ENCODE measurements at places on chromosomes 7 and 10.
A peak's percentile ranks its signal among the peaks of the same experiment; 100 is the strongest.

DNA sequence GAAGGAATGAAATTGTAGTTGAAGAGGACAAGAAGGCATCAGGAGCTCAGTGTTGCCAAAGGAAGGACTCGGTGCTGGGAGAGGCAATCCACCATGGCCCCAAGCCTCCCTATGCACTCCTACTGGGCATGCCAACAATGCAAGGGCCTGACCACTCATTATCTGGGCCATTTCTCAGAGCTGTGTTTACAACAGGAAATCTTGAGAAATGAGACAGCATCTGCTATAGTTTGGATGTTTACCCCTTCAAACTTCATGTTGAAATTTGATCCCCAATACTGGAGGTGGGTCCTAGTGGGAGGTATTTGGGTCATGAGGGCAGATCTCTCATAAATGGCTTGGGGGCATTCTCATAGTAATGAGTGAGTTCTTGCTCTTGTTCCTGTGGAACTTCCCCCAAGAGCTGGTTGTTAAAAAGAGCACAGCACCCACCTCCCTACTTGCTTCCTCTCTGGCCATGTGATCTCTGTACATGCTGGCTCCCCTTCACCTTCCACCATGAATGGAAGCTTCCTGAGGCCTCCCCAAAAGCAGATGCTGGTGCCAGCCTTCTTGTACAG is 50.8 kb upstream of the AOAH start:
- DNase-seq, result peak; percentile 57

DNA sequence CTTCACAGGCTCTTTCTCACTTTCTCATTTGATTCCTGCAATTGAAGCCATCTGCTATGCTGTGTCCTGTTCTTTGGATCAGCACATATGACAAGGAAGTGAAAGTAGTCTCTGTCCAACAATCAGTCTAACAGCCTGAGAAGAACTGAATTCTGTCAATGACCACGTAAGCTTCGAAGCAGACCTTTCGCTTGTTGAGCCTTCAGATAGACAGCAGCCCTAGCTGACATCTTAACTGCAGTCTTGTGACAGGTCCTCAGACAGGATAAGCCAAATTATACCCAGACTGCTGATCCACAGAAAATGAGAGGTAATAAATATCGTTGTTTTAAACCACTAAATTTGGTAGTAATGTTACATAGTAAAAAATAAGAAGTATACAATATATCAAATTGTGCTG is 691.0 kb upstream of the LRRTM3 start:
- no peak for DNase-seq

DNA sequence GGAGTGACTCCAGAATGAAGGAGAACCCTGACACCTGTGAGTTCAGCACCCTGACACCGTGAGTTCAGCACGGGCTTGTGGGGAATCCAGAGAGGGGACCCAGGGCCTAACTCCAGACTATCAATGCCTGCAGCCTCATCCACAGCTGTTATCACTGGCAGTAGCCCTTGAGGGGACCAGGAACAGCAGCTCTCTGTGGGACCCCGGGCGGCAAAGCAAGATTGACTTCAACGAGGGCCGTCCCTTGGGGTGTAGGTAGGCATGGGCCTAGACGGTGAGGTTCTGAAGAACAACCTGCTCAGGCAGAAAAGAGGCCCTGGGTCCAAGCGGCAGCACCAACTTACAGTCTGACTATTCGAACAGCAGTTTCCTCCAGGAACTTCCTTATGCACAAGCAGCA is 8.9 kb downstream of the GRID1 start:
- no peak for DNase-seq

DNA sequence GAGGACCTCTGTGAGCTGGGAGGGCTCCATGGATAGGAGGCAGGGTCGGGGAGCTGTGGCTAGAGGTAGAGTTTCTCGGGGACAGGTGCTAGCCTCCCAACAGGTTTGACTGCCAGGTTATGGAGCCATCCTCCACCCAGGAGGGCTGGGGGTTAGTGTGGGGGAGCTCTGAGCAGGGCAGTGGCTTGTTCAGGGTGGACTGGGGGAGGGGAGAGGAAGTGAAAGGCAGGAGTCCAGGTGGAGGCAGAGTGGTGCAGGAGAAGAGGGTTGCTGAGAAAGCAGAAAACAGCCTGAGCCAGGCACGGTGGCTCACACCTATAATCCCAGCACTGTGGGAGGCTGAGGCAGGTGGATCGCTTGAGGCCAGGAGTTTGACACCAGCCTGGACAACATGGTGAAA is 40.5 kb upstream of the HSPB1 start:
- no peak for DNase-seq
